ENCODE measurements at places on chromosomes 11 and 22. TPM values are rescaled to one million over a fixed set of nuclear protein-coding genes. Genes with fewer than 3 reads are reported as not detected.

GRCh38 chr11:114348200-114349191 lies 51.8 kb downstream of the C11orf71 start:
- peak; percentile 70 for DNase-seq

DNA sequence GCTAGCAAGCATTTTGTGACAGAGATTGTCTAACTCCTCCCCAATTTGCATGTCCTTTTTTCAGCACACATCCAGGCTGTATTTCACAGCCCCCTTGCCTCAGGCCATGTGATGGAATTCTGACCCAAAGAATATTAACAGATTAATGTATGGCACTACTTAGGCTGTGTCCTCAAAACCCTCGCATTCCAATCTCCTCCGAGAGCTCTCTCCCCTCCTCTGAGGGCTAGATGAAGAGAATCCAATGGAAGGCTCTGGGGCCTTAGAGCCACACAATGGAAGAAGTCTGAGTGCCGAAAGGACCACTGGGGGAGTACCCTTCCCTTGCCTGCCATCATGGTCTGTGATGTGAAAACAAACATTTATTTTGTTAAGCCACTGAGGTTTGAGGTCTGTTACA lies 13.7 kb upstream of the NNMT start:
- no peak for DNase-seq

GRCh38 chr11:84673753-84674152 lies 953.4 kb downstream of the DLG2 start:
- no peak for DNase-seq

Gene APLNR
- total RNA-seq: 0.90 TPM

DNA sequence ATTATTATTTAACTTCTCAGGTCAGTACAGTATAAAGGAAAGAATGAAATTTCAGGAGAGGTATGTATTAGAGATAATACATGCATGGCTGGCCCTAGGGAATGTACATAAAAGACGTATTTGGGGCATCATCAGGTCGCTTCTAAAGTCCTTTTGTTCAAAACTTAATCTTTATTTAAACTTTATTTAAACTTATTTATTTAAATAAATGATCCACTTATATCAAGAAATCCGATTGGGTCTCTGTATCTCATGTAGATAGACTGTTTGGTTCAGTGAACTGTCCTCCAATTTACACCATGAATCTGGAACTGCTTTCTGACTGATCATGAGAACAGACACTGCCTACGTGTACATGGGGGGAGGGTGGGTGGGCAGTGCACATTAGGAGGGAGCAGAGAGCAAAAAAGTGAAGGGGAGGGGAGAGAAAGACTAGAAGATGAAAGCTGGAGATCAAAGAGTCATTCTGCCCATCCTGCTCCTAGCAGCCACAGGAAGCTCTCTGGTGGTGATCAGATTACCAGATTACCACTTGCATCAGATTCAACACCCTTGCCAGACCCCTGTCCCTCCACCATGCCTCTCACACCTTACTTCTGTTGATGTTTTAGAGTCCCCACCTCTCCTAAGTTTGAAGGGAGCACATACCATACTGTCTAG lies 92.1 kb upstream of the MTMR2 start:
- DNase-seq: no peak

- peak; percentile 24 for DNase-seq
Observed at GRCh38 chr22:29470159-29470855, 9.7 kb upstream of the NEFH start.

All from dermis microvascular lymphatic vessel endothelial cell (primary cell).